ENCODE measurements at places on chromosomes 3 and 15. TPM values are rescaled to one million over a fixed set of nuclear protein-coding genes. Genes with fewer than 3 reads are reported as not detected.

PLA2G4D gene
- not detected for total RNA-seq

RASGRF1 gene
- total RNA-seq, result not detected

FBXW12 gene
- total RNA-seq, result not detected

SNTN gene
- not detected for total RNA-seq

SPTBN5 gene
- total RNA-seq, result 2.3 TPM

ITIH4 gene
- total RNA-seq, result 11.8 TPM

FOXL2NB gene
- total RNA-seq, result not detected

HIGD2B gene
- total RNA-seq, result 0.25 TPM

NEK10 gene
- 0.53 TPM for total RNA-seq

XPC gene
- total RNA-seq, result 39.3 TPM

SMCO1 gene
- total RNA-seq, result not detected

CAPN3 gene
- total RNA-seq, result 6.2 TPM

NR1I2 gene
- total RNA-seq, result not detected

ZNF620 gene
- 3.4 TPM for total RNA-seq

RTP1 gene
- total RNA-seq, result not detected

ASB14 gene
- total RNA-seq, result not detected

OXNAD1 gene
- 76.3 TPM for total RNA-seq

ERICH6 gene
- total RNA-seq, result 0.48 TPM

LMCD1 gene
- total RNA-seq, result 0.30 TPM

COL6A6 gene
- not detected for total RNA-seq

ISL2 gene
- 0.13 TPM for total RNA-seq

LRRC34 gene
- total RNA-seq, result 4.3 TPM

CASR gene
- total RNA-seq, result not detected

MCTP2 gene
- total RNA-seq, result 16.6 TPM

CNTN4 gene
- total RNA-seq, result not detected
